ENCODE measurements at places on chromosomes 7 and 10.

- DNase-seq, result no peak
These were observed 38.1 kb upstream of the ARL4A start for GRCh38 chr7:12649348-12649747.

- DNase-seq, result no peak
These were observed 1.8 kb downstream of the CCDC6 start for GRCh38 chr10:59904426-59905065.

GRCh38 chr10:61751599-61751998 lies 88.9 kb downstream of the CABCOCO1 start:
- DNase-seq, result no peak

GRCh38 chr7:66732439-66732838 lies 8.1 kb upstream of the RABGEF1 start:
- DNase-seq, result no peak

GRCh38 chr10:47023237-47024045 lies 112.2 kb downstream of the PTPN20 start:
- DNase-seq, result no peak

GRCh38 chr10:27618036-27618615 lies 114.0 kb downstream of the RAB18 start:
- no peak for DNase-seq

- DNase-seq, result no peak
These were observed 4.0 kb downstream of the GNGT1 start for GRCh38 chr7:93910076-93910994.

DNA sequence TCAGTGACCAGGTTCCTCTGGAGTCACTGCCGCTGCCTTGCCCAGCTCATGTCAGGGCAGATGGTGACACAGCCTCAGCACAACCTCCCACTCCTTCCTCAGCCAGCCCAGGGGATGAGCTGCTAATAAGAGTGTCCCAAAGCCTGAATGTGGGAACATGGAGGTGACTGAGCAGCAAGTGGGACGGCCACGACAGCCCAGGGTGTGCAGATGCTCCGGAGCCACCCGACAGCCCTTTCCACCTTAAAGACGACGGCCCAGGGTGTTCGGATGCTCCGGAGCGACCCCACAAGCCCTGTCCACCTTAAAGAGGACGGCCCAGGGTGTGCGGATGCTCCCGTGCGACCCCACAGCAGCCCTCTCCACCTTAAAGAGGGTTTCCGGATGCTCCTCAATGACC lies 89.2 kb downstream of the DIP2C start:
- no peak for DNase-seq

DNA sequence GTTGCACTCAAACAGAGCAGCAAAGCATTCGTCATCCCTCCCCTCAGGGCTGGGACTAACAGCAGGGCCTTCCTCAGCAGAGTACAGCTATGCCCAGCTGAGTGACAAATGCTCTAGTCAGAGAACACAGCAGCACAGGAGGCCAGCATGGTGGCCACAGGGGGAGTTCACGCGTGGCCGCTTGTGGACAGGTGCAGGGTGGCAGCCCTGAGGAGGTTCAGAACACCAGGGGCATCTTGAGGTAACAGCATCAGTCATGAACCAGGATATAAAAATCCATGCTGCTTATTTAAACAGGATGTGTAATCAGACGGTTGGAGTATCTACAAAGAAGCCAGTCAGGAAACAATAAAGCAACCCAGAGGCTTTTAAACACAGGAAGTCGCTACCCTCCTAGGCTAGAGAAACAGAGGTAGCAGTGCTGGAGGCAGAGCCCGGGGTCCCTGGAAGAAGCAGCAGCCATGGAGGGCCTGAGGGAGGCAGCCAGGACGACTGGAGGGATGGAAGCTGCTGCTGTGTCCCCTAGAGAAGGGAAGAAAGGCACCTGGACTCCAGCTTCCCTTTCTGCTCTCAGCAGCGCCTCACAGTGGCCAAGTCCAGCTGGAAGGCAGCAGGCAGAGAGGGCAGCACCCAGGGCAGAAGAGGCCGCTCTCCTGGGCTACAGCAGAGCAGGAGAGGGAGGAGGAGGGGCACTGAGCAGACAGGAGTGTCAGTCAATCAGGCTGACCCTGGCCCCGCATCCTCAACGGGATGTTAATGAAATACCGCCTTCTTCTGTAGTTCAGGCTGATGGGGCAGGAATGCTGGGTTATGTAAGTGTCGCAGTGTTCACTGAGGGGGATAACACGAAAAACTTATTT lies 70.8 kb upstream of the UCN3 start:
- no peak for DNase-seq

DNA sequence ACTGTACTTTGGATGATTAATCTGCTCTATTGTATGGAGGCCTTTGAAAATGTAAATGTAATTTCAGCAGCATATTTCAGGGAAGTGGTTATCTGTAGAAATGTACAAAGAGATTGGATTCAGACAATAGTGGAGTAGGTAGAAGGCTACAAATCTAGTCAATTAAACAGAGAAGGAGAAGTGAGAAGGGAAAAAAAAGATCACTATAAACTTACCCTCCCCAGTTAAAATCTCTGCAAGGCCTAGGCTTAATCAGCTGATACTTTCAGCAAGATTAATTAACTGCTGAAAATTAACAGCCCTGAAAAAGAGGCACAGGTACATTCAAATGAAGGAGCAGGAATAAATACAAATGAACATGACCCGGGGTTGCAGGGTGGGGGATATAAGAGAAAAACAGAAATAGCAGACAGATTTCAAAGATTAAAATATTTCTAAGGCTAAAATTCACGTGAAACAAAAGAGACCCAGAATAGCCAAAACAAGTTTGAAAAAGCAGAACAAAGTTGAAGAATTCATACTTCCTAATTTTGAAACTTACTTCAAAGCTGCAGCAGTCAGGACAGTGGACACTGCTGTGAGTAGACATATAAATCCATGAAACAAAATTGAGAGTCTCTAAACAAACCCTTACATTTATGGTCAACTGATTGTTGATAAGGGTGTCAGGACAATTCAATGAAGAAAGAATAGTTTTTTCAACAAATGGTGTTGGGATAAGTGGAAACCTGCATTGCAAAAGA lies 96.0 kb downstream of the NRCAM start:
- DNase-seq, result no peak

- no peak for DNase-seq
These were observed 49.7 kb downstream of the CDK1 start for GRCh38 chr10:60827791-60828488.

- DNase-seq, result no peak
These were observed 1.1 kb downstream of the PLXDC2 start for GRCh38 chr10:19817231-19817933.

GRCh38 chr10:125048094-125048864 lies 106.4 kb downstream of the ZRANB1 start:
- DNase-seq, result no peak

GRCh38 chr7:47792521-47793121 lies 155.6 kb downstream of the PKD1L1 start:
- no peak for DNase-seq

GRCh38 chr10:80104066-80104926 lies 25.8 kb downstream of the TMEM254 start:
- DNase-seq, result no peak
